ENCODE measurements at places on chromosomes 6 and 20. TPM values are rescaled to one million over a fixed set of nuclear protein-coding genes. Genes with fewer than 3 reads are reported as not detected.

DNA sequence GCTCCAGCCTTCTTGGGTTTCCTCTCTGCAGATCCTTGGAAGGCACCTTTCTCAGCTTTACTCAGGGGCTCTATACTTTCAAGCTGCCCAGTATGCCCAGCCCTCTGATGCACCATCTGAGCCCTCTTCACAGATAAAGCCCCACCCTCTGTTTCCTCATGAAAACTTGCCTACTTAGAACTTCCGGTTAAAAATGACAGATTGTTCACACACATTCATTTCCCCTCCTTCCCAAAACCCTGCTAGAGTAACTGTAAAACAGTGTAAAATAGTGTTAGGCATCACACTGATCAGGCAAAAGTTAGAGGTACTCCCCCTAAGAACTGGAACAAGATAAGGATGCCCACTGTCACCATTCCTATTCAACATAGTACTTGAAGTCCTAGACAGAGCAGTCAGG, 14.0 kb upstream of the GCM1 start:
- H3K4me3 ChIP-seq: no peak overlapping the region
- H3K27ac ChIP-seq: no peak overlapping the region
- no peaks in the 10 kb centered on the region for H3K27me3 ChIP-seq
- H3K36me3 ChIP-seq: no peaks in the 10 kb centered on the region
- H3K4me1 ChIP-seq: no peaks in the 10 kb centered on the region
- no peak for DNase-seq

GRCh38 chr6:498795-499231, 107.3 kb downstream of the IRF4 start:
- no peaks in the 10 kb centered on the region for H3K27me3 ChIP-seq
- H3K4me3 ChIP-seq: no peak overlapping the region
- DNase-seq: no peak
- H3K4me1 ChIP-seq: no peaks in the 10 kb centered on the region
- no peak overlapping the region for H3K27ac ChIP-seq

KCNK15 gene
- total RNA-seq: 4.4 TPM

ACTL10 gene
- 1.9 TPM for total RNA-seq

RREB1 gene
- 27.5 TPM for total RNA-seq

SRSF6 gene
- total RNA-seq: 115 TPM

FOXS1 gene
- not detected for total RNA-seq

All from uterus (tissue), 4 donors.